ENCODE measurements at places on chromosomes 16 and 17.
A peak's percentile ranks its signal among the peaks of the same experiment; 100 is the strongest.

DNA sequence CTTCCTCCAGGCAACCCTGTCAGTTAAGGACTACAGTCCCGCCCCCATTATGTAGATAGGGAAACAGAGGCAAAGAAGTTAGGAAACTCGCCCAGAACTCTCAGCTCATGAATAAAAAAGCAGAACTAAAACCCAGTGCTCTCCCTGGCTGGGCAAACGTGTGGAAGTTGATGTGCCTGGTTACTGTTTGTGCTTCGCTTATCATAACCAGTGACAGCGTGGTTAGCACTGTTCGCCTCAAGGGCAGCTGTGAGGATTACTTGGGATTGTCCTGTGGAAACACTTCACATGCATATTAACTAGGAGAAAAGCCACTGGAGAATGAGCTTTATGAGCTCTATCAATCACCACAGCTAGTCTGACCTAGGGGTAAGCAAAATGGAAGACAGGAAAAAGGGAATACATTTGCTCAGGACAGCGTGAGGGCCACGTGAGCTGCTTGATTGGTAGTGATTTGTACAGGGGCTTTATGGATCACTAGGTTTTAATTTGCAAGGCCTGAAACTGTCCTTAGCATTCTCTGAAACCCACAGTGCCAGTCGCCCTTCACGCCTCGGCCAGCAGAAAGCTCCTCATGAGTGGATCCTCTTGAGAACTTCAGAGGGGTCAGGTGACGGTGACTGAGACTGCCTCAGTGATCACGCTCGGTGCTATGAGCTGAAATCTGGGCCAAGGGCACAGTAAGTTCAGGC is 19.9 kb downstream of the CYB5D2 start:
- peak overlapping the region; percentile 71 for H3K27ac ChIP-seq
- peaks cover 16% of the 10 kb centered on the region for H3K4me1 ChIP-seq
- no peak overlapping the region for H3K4me3 ChIP-seq

DNA sequence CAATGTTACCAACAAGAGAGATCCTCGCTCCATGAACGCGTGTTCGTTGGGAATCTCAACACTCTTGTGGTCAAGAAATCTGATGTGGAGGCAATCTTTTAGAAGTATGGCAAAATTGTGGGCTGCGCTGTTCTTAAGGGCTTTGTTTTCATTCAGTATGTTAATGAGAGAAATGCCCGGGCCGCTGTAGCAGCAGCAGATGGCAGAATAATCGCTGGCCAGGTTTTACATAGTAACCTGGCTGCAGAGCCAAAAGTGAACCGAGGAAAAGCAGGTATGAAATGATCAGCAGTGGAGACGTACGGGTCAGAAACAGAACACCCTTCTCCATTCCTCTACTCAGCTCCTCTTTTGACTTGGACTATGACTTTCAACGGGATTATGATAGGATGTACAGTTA is 13.3 kb downstream of the SOCS1 start:
- H3K36me3 ChIP-seq = no peaks in the 10 kb centered on the region
- H3K27ac ChIP-seq = no peak overlapping the region
- no peak for DNase-seq
- H3K4me3 ChIP-seq = no peak overlapping the region
- H3K4me1 ChIP-seq = peaks cover 5% of the 10 kb centered on the region

DNA sequence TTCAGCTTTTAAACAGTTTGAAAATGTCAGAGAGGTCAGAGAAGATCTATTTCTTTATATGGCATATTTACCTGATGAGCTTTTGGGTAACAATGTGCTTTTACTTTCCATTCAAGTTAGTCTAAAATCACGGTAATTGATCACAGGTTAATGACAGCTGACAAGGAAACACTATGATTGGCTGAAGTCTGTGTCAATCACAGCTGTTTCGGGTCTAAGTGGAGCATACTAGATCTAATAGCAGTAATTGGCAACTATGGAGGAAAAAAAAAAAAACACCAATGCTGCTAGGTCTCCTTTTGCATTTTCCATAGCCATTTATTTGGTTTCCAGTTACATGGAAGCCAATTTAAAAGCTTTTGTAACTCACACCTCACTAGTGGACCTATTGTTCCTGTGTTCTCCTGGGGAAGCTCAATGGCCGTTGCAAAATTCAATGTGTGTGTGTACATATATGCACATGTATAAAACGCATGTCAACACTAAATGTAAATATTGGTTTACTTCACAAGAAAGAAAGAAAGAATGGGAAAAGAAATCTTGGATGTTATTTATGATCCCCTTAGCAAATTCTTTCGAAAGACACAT is 568.3 kb upstream of the ZFHX3 start:
- no peak for DNase-seq
- H3K4me1 ChIP-seq = peaks cover 35% of the 10 kb centered on the region
- H3K27ac ChIP-seq = no peak overlapping the region
- H3K4me3 ChIP-seq = no peak overlapping the region
- no peaks in the 10 kb centered on the region for H3K27me3 ChIP-seq

- peaks cover 8% of the 10 kb centered on the region for H3K27me3 ChIP-seq
- H3K4me1 ChIP-seq = peaks cover 30% of the 10 kb centered on the region
- peak overlapping the region; percentile 88 for H3K27ac ChIP-seq
- DNase-seq = peak; percentile 19
- peaks cover 12% of the 10 kb centered on the region for H3K36me3 ChIP-seq
Observed at GRCh38 chr17:61285526-61286320, 113.9 kb upstream of the TBX2 start.

- H3K4me1 ChIP-seq = peaks cover 8% of the 10 kb centered on the region
- H3K4me3 ChIP-seq = no peak overlapping the region
- H3K27ac ChIP-seq = no peak overlapping the region
- DNase-seq = no peak
Observed at GRCh38 chr16:70588565-70588964, 57.8 kb upstream of the IL34 start.

- H3K4me1 ChIP-seq = peaks cover 44% of the 10 kb centered on the region
- DNase-seq = no peak
- 0 out of 2 replicates have a peak, but pooled peaks cover 3% of the 10 kb centered on the region for H3K36me3 ChIP-seq
- no peaks in the 10 kb centered on the region for H3K27me3 ChIP-seq
- H3K27ac ChIP-seq = peak overlapping the region; percentile 93
Observed at GRCh38 chr16:69564845-69565670, 708 bp upstream of the NFAT5 start.

DNA sequence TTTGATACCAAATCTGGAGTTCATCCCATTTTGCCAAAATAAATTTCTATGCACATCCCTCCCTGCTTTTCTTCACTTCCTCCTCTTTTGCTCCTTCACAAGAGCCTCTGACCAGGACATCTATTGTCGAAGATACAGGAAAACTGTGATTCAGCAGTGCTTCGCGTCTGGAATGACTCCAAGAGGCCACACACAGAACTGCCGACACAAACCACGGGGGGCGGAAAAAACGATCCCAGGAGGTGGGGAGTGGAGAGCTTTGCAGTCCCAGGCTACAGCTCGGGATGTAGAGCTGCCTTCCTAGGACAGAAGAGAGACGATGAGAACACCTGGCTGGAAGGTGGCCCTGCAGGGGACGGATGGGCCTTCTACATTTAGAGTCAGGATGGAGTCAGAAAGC is 102.8 kb downstream of the XYLT1 start:
- H3K27ac ChIP-seq = peak overlapping the region; percentile 91
- H3K27me3 ChIP-seq = no peaks in the 10 kb centered on the region
- no peak overlapping the region for H3K4me3 ChIP-seq
- no peaks in the 10 kb centered on the region for H3K36me3 ChIP-seq

GRCh38 chr16:22285080-22285479 is 12.1 kb upstream of the POLR3E start:
- H3K4me3 ChIP-seq = no peak overlapping the region
- H3K27me3 ChIP-seq = no peaks in the 10 kb centered on the region
- no peak for DNase-seq

- peaks cover 78% of the 10 kb centered on the region for H3K27me3 ChIP-seq
- peaks cover 57% of the 10 kb centered on the region for H3K4me1 ChIP-seq
- H3K27ac ChIP-seq = no peak overlapping the region
- H3K36me3 ChIP-seq = no peaks in the 10 kb centered on the region
Observed at GRCh38 chr17:81400154-81400977, 5.1 kb downstream of the BAHCC1 start.

GRCh38 chr16:54270711-54271110 is 15.9 kb downstream of the IRX3 start:
- H3K4me3 ChIP-seq = no peak overlapping the region
- no peak for DNase-seq
- H3K27ac ChIP-seq = no peak overlapping the region
- no peaks in the 10 kb centered on the region for H3K4me1 ChIP-seq

- no peaks in the 10 kb centered on the region for H3K27me3 ChIP-seq
- H3K4me3 ChIP-seq = no peak overlapping the region
- DNase-seq = no peak
Observed at GRCh38 chr16:59259074-59259949, 525.2 kb upstream of the GOT2 start.

DNA sequence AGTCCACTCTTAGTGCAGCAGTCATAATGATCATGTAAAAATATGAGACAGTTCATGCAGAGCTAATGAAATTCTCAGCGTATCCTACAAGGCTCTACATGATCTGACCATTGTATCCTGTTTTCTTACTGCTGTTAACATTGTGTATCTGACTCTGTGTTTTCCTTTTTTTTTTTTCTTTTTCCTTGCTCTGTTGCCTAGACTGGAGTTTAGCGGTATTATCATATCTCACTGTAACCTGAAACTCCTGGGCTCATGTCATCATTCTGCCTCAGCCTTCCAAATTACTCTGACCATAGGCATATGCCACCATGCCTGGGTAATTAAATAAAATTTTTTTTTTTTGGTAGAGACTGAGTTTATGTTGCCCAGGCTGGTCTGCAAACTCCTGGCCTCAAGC is 12.1 kb downstream of the DUS2 start:
- no peaks in the 10 kb centered on the region for H3K4me1 ChIP-seq
- H3K4me3 ChIP-seq = no peak overlapping the region
- peaks cover 8% of the 10 kb centered on the region for H3K36me3 ChIP-seq
- H3K27me3 ChIP-seq = no peaks in the 10 kb centered on the region
- DNase-seq = no peak
- 0 out of 2 replicates have a peak overlapping the region, but pooled peaks have one; percentile 39 for H3K27ac ChIP-seq

- no peaks in the 10 kb centered on the region for H3K4me1 ChIP-seq
- H3K27me3 ChIP-seq = no peaks in the 10 kb centered on the region
- H3K27ac ChIP-seq = no peak overlapping the region
- no peak for DNase-seq
- H3K4me3 ChIP-seq = no peak overlapping the region
Observed at GRCh38 chr17:76893623-76894334, 25.6 kb downstream of the MGAT5B start.

GRCh38 chr17:18191967-18192366 is 8.3 kb downstream of the ALKBH5 start:
- no peak overlapping the region for H3K27ac ChIP-seq
- H3K27me3 ChIP-seq = no peaks in the 10 kb centered on the region
- peak; percentile 38 for DNase-seq
- H3K4me1 ChIP-seq = peaks cover 22% of the 10 kb centered on the region
- no peak overlapping the region for H3K4me3 ChIP-seq

GRCh38 chr16:9027070-9027799 is 63.5 kb upstream of the USP7 start:
- no peak overlapping the region for H3K4me3 ChIP-seq
- no peaks in the 10 kb centered on the region for H3K36me3 ChIP-seq
- no peak overlapping the region for H3K27ac ChIP-seq
- DNase-seq = no peak
- H3K27me3 ChIP-seq = no peaks in the 10 kb centered on the region

- H3K4me3 ChIP-seq = no peak overlapping the region
- H3K27ac ChIP-seq = no peak overlapping the region
- H3K27me3 ChIP-seq = no peaks in the 10 kb centered on the region
Observed at GRCh38 chr16:50635505-50636392, 45.4 kb downstream of the SNX20 start.

- no peak overlapping the region for H3K27ac ChIP-seq
- H3K4me1 ChIP-seq = peaks cover 20% of the 10 kb centered on the region
Observed at GRCh38 chr16:27633221-27633620, 83.3 kb downstream of the KATNIP start.

GRCh38 chr17:60519795-60520194 is 6.2 kb downstream of the APPBP2 start:
- no peak overlapping the region for H3K4me3 ChIP-seq
- no peaks in the 10 kb centered on the region for H3K27me3 ChIP-seq
- peaks cover 5% of the 10 kb centered on the region for H3K36me3 ChIP-seq
- no peak overlapping the region for H3K27ac ChIP-seq
- peaks cover 10% of the 10 kb centered on the region for H3K4me1 ChIP-seq

DNA sequence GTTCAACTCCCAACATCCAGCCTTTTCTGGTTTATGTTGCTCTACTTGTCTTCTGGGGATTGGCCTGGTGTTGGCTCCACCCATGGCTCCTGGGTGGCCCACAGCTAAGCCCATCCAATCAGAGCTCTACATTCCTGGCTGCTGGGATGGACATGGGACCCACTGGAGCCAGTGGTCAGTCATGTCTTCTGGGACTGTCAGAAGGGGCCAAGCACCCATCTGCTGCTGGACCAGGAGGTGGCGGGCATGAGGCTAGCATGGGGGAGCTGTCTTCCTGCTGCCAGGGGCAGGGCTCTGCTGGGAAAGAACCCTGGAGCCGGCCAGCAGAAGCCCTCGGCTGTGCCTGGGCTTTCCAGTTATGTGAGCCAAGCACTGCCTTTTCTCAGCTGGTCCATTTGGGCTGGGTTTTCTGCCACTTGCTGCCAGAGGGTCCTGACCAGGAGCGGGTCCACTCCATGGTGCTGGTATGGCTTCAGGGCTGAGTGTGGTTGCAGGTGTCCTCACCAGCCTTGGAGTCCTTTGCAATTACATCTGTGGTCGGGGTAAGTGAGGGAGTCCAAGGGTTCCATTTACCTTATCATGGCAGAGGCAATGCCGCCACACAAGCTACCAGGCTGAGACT is 17.4 kb upstream of the ZNF469 start:
- no peaks in the 10 kb centered on the region for H3K4me1 ChIP-seq
- no peak for DNase-seq
- peaks cover 4% of the 10 kb centered on the region for H3K27me3 ChIP-seq
- no peak overlapping the region for H3K4me3 ChIP-seq
- H3K36me3 ChIP-seq = peaks cover 9% of the 10 kb centered on the region
- H3K27ac ChIP-seq = no peak overlapping the region

GRCh38 chr16:31711344-31711845 is 162.2 kb upstream of the ZNF267 start:
- DNase-seq = peak; percentile 30
- no peak overlapping the region for H3K27ac ChIP-seq
- no peaks in the 10 kb centered on the region for H3K27me3 ChIP-seq
- H3K4me3 ChIP-seq = no peak overlapping the region

- H3K36me3 ChIP-seq = no peaks in the 10 kb centered on the region
- H3K27ac ChIP-seq = no peak overlapping the region
- no peaks in the 10 kb centered on the region for H3K4me1 ChIP-seq
- no peak for DNase-seq
Observed at GRCh38 chr16:89183463-89183862, 11.9 kb downstream of the CDH15 start.

DNA sequence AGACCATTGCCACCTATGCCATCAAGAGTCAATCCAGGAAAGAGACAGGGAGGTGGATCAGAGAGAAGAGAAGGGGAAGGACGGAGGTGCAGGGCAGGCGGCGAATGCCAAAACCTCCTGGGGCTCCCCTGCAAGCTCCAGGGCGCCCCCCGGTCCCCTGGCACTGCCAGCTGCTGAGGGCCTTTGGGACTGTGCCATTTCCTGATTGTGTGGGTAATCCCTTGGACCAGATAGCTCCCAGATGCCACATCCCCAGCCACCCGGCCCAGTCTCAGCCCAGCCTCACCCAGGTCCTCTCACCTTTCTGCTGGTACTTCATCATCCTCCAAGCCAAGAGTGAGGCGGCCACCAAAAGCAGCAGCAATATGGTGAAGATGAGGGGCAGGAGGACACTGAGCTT is 14.7 kb downstream of the CD300LF start:
- H3K27ac ChIP-seq = no peak overlapping the region
- no peaks in the 10 kb centered on the region for H3K36me3 ChIP-seq
- peaks cover 10% of the 10 kb centered on the region for H3K27me3 ChIP-seq
- DNase-seq = no peak
- H3K4me1 ChIP-seq = no peaks in the 10 kb centered on the region

- no peak overlapping the region for H3K27ac ChIP-seq
- no peak for DNase-seq
- peaks cover 4% of the 10 kb centered on the region for H3K36me3 ChIP-seq
- H3K4me3 ChIP-seq = peak overlapping the region; percentile 61
- peaks cover 33% of the 10 kb centered on the region for H3K27me3 ChIP-seq
Observed at GRCh38 chr17:45424769-45425124, 7.9 kb downstream of the ARHGAP27 start.
